Kidney glomerular epithelial cell (primary cell): ENCODE measurements at places on chromosomes 3 and 15.

DNA sequence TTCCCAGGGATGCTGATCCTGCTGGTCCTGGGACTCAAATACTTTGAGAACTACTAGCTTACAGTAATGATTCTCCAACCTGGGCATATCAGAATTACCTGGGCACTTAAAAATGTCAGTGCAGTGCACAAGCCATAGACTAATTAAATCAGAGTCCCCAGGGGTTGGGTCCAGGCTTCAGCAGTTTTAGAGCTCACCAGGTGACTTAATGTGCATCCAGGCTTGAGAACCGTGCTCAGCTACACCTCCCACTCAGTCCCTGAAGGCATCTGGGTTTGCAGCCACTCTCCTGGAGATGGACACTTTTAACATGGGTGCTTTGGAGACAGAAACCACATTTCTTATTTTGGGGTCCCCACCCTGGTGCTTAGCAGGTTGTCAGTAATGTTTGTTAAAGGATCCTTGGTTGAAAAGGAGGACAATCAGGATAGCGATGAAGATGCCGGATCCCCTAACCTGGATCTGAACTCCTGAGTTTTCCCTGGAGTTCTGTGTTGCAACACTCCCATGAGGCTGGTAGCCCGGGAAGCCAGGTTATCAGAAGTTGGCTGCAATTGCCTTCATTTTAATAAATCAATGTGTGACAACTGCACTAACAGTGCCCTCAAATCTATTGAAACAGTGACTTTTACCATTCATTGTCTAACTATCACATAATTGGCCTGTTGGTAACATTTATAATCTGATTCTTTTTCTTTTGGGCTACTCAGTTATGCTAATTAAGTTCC lies 48.1 kb downstream of the BFSP2 start:
- no peak for DNase-seq

DNA sequence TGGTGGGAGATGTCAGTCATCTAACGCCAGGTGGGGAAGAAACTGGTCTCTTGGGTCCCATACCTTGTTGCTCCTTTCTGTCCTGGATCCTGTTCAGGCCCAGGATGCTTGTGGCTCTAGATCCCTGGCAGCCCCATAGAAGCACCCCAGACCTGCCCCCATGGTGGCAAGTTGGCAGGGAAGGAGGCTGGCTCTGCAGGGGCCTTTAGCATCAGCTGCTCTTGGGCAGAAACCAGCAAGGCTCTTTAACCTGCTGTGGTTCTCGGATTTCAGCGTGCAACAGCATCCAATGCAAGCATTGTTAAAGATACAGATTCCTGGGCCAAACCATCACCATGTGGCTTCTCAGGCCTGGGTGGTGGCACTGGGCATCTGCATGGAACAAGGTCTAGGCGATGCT lies 75.8 kb downstream of the SNRK start:
- DNase-seq: no peak

DNA sequence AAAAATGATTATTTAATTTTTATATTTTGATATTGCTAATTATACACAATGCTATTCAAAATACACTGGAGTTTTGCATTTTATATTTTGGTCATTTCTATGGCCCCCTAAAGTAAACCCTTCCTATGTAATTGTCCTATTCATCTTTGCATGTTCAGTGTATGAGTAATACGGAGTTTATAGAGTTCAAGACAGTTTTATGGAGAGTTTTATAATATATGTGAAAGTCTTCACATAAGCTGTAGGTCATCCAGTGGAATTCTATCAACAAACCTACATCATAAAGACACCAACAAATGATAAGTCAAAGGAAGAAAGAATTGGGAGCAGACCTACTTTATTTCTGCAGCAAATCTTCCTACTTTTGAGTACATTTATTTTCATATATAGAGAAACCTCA lies 1200.4 kb upstream of the EPHA6 start:
- no peak for DNase-seq

GRCh38 chr3:165462636-165463334 lies 266.6 kb upstream of the SLITRK3 start:
- no peak for DNase-seq

- no peak for DNase-seq
These were observed 236.2 kb downstream of the ZPLD1 start for GRCh38 chr3:102670986-102671385.

- no peak for DNase-seq
These were observed 55.2 kb downstream of the TMEM108 start for GRCh38 chr3:133093366-133093765.
